ENCODE measurements at places on chromosomes 6 and 20. TPM values are rescaled to one million over a fixed set of nuclear protein-coding genes. Genes with fewer than 3 reads are reported as not detected.

GRCh38 chr6:89079511-89080234 is 878 bp upstream of the PNRC1 start:
- peak; percentile 63 for DNase-seq

- no peak for DNase-seq
Observed at GRCh38 chr20:46970937-46971630, 76.4 kb downstream of the EYA2 start.

- no peak for DNase-seq
Observed at GRCh38 chr6:153043719-153044118, 41.2 kb upstream of the MTRF1L start.

DNA sequence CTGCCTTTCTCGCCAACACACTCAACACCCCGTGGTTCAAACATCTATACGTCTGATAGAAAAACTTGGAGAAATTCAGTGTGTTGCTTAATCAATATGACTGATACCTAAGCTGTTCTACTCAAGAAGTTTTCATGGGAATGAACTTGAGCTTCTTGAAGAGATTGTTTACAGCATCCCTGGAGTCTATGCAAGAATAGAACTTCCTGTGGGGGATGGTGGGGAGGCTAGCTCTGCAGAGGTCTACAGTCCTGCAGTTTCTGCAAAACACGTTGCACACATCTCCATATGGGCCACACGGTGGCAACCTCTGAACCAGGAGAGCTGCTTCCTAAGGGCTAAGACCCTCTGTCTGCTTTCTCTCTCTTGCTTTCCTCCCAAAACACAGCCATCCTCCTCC is 32.7 kb upstream of the FANCE start:
- DNase-seq = no peak

- DNase-seq = no peak
Observed at GRCh38 chr6:3549314-3549940, 92.6 kb upstream of the SLC22A23 start.

GRCh38 chr6:169802790-169803189 is 51.4 kb downstream of the ERMARD start:
- no peak for DNase-seq

The PTCRA gene
- total RNA-seq = not detected

The TXLNB gene
- 125 TPM for total RNA-seq

Measured in Right ventricle myocardium superior (tissue), 1 donor.